Renal pelvis (tissue), 12 donors: ENCODE measurements at places on chromosomes 5 and 9.

GRCh38 chr9:130579738-130580463, 524 bp downstream of the FUBP3 start:
- DNase-seq = no peak

GRCh38 chr5:95664204-95664786, 17.7 kb downstream of the RFESD start:
- DNase-seq = peak; percentile 39

- no peak for DNase-seq
These were observed 189.6 kb downstream of the DOCK8 start for GRCh38 chr9:404234-404633.

GRCh38 chr9:112699230-112699629, 18.7 kb downstream of the INIP start:
- no peak for DNase-seq
